H9 (cell line): ENCODE measurements at places on chromosomes 12 and 14. TPM values are rescaled to one million over a fixed set of nuclear protein-coding genes. Genes with fewer than 3 reads are reported as not detected.
A peak's percentile ranks its signal among the peaks of the same experiment; 100 is the strongest.

LLPH gene
- 29.9 and 33.4 TPM in 2 replicates for total RNA-seq

WDR89 gene
- 24.0 and 26.4 TPM in 2 replicates for total RNA-seq

MTHFD1 gene
- 203 and 209 TPM in 2 replicates for total RNA-seq

PPP2R5E gene
- 63.0 and 65.8 TPM in 2 replicates for total RNA-seq

IFNG-AS1 gene
- total RNA-seq, result not detected in 2 replicates

- H3K27me3 ChIP-seq, result no peaks in the 10 kb centered on the region
- H3K36me3 ChIP-seq, result peaks cover 11% of the 10 kb centered on the region; the same call in 2 of the 3 replicates
- no peak overlapping the region for H3K27ac ChIP-seq
- no peaks in the 10 kb centered on the region for H3K4me1 ChIP-seq
- no peak overlapping the region for H3K4me3 ChIP-seq
- DNase-seq, result no peak
These were observed 9.3 kb upstream of the ACOT6 start for GRCh38 chr14:73602994-73603393.

DNA sequence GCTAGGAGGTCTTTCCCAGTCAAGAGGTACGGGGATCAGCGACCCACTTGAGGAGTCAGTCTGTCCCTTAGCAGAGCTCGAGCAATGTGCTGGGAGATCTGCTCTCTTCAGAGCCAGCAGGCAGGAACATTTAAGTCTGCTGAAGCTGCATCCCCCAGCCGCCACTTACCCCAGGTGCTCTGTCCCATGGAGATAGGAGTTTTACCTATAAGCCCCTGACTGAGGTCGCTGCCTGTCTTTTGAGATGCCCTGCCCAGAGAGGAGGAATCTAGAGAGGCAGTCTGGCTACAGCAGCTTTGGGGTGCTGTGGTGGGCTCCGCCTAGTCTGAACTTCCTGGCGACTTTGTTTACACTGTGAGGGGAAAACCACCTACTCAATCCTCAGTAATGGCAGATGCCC, 874.9 kb upstream of the FLRT2 start:
- H3K4me3 ChIP-seq, result no peak overlapping the region
- H3K36me3 ChIP-seq, result peaks cover 6% of the 10 kb centered on the region; the same call in 1 of the 2 replicates
- DNase-seq, result no peak
- no peak overlapping the region for H3K27ac ChIP-seq

GRCh38 chr14:93234798-93235197, 27.7 kb downstream of the UBR7 start:
- no peaks in the 10 kb centered on the region for H3K36me3 ChIP-seq
- no peaks in the 10 kb centered on the region for H3K27me3 ChIP-seq

GRCh38 chr14:31059152-31059924, 33.2 kb upstream of the STRN3 start:
- no peaks in the 10 kb centered on the region for H3K27me3 ChIP-seq
- peaks cover 3% of the 10 kb centered on the region; the same call in 1 of the 2 replicates for H3K4me1 ChIP-seq
- no peak overlapping the region for H3K4me3 ChIP-seq

- no peak overlapping the region for H3K4me3 ChIP-seq
- H3K27me3 ChIP-seq, result no peaks in the 10 kb centered on the region
- no peak overlapping the region for H3K27ac ChIP-seq
- no peaks in the 10 kb centered on the region for H3K4me1 ChIP-seq
These were observed 406.9 kb upstream of the CLEC14A start for GRCh38 chr14:38662781-38663180.

DNA sequence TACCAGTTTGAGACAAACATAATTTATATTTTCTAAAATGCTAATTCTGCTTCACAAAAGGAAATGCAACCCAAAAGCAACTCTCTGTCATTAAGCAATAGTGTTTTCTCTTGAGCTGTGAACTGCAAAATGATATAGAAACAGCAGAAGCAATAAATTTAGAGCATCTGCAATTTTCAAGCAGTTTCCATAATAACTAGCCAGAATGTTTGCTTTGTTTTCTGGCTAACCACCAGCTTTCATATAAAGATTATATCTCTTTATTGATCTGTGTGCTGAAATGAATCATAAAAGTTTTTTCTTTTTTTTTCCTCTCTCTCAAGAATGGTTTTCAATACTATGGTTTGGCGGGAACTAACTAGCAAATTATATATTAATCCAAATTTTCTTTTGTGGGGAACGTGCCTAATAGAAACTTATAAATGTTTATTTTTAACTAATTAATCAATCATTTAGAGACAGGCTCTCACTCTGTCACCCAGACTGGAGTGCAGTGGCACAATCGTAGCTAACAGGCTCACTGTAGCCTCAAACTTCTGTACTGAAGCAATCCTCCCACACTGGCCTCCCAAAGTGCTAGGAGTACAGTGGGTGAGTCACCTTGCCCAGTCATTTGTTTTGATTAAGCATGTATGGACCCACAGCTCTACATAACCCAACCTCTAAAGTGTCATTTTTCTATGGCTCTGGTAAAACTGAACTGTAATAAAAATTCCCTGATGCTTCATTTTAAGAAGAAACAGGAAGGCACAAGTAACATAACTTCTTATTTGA, 830.1 kb upstream of the MGAT4C start:
- no peak overlapping the region for H3K4me3 ChIP-seq
- DNase-seq, result no peak

GRCh38 chr12:3789838-3790237, 36.9 kb upstream of the CRACR2A start:
- H3K4me3 ChIP-seq, result no peak overlapping the region
- H3K27me3 ChIP-seq, result no peaks in the 10 kb centered on the region
- peak; percentile 60 for DNase-seq
- H3K36me3 ChIP-seq, result peaks cover 5% of the 10 kb centered on the region; the same call in 1 of the 2 replicates
- H3K27ac ChIP-seq, result no peak overlapping the region
- peaks cover 8% of the 10 kb centered on the region; the same call in 1 of the 2 replicates for H3K4me1 ChIP-seq

GRCh38 chr14:92012121-92012748, 27.6 kb downstream of the TRIP11 start:
- H3K4me1 ChIP-seq, result no peaks in the 10 kb centered on the region
- peaks cover 31% of the 10 kb centered on the region for H3K36me3 ChIP-seq
- DNase-seq, result no peak
- no peak overlapping the region for H3K4me3 ChIP-seq

GRCh38 chr12:3213188-3213587, 136.0 kb downstream of the TSPAN9 start:
- DNase-seq, result no peak
- H3K36me3 ChIP-seq, result no peaks in the 10 kb centered on the region
- no peaks in the 10 kb centered on the region for H3K4me1 ChIP-seq
- no peaks in the 10 kb centered on the region for H3K27me3 ChIP-seq
- no peak overlapping the region for H3K4me3 ChIP-seq
- no peak overlapping the region for H3K27ac ChIP-seq

GRCh38 chr14:93337143-93337753, 4.4 kb upstream of the BTBD7 start:
- peaks cover 54% of the 10 kb centered on the region for H3K36me3 ChIP-seq
- H3K4me3 ChIP-seq, result no peak overlapping the region
- DNase-seq, result peak; percentile 72
- no peak overlapping the region for H3K27ac ChIP-seq
- H3K4me1 ChIP-seq, result 0 out of 2 replicates have a peak, but pooled peaks cover 2% of the 10 kb centered on the region
- no peaks in the 10 kb centered on the region for H3K27me3 ChIP-seq

DNA sequence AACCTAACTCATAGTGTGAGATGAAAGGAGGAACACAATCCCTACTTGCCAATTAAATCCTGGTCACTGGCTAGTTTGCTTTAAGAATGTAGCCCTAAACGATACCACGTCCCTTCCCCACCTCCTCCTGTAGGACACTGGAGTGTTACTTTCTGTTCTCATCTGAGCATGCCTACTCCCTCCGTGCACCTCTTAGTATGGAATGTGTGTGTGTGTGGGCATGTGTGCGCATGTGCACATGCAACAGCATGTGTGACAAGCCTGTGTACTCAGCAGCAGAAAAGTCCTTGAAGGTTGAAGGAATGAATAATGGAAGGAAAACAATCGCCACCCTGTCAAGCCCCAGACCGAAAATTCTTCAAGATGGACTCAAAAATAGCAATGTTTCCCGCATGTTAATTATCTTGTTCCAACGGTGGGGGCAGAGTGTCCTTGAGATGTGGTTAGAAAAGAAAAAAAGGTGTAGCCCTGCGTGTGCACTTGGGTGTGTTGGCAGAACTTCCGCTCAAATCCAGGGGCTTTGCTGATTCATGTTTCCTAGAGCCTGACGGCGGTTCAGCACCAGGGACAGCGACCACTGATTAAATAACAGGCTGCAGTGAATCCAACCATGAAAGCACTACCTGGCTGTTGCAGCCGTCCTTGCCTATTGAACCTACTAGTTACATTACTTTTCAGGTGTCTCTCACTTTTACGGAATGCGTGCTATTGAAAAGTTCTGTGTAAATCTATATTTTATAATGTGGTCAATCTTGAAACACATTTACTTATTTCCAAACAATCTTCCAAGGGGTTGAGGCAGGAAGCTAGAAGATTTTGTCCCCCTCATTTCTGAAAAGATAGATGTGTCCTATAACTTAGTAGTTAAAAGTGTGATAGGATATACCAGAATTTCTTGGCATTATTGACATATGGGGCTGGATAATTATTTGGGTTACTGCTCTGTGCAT, 79.8 kb downstream of the SRRM4 start:
- H3K4me3 ChIP-seq, result no peak overlapping the region
- no peaks in the 10 kb centered on the region for H3K27me3 ChIP-seq
- no peak overlapping the region for H3K27ac ChIP-seq
- peak; percentile 86 for DNase-seq

GRCh38 chr14:102516531-102517391, 7.2 kb upstream of the ANKRD9 start:
- H3K4me3 ChIP-seq, result peak overlapping the region; percentile 78
- H3K27me3 ChIP-seq, result no peaks in the 10 kb centered on the region
- H3K4me1 ChIP-seq, result no peaks in the 10 kb centered on the region
- H3K27ac ChIP-seq, result no peak overlapping the region
- DNase-seq, result peak; percentile 81

DNA sequence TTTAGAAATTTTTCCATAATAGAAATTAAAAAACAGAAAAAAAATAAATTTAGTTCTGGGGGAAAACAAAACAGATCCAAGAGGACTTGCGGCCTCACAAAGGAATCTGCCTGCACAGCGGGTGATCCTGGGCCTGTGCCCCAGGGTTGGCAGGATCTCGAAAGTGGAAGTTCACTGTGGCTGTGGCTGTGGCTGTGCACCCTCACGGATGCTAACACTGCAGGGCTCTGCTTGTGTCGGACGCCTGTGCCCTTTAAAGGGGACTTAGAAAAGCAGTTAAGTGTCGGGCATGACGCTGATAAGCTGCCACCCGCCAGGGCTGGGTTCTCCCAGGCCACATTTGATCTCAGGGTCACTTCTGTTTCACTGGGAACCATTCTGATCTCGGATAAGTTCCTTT, 209.1 kb downstream of the TTC7B start:
- no peaks in the 10 kb centered on the region for H3K36me3 ChIP-seq
- 0 out of 2 replicates have a peak, but pooled peaks cover 3% of the 10 kb centered on the region for H3K4me1 ChIP-seq

GRCh38 chr12:49889361-49890095, 14.2 kb downstream of the FAIM2 start:
- no peak for DNase-seq
- H3K4me1 ChIP-seq, result peaks cover 6% of the 10 kb centered on the region; the same call in 1 of the 2 replicates
- H3K27me3 ChIP-seq, result no peaks in the 10 kb centered on the region
- no peak overlapping the region for H3K4me3 ChIP-seq
- H3K36me3 ChIP-seq, result no peaks in the 10 kb centered on the region

- peaks cover 3% of the 10 kb centered on the region; the same call in 1 of the 2 replicates for H3K4me1 ChIP-seq
- H3K27ac ChIP-seq, result no peak overlapping the region
- no peak for DNase-seq
- H3K27me3 ChIP-seq, result no peaks in the 10 kb centered on the region
These were observed 21.4 kb upstream of the HECTD1 start for GRCh38 chr14:31229009-31229408.

DNA sequence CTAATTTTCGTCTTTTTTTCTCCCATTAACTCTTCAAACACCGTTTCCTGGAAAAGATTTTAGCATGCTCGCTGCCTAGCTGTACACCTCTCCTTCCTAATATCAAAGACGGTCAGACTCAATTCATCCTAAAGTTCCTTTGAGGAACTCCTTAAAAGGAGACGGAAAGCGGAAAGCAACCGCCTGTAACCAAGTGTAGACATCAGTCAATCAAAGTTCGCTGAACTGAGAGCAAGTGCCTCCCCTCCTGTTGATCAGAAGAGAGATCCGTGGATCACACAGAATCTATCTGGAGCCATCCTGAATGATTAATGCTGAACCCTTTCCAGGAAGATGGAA, 412 bp upstream of the TEP1 start:
- H3K4me3 ChIP-seq, result peak overlapping the region; percentile 78
- DNase-seq, result no peak
- no peaks in the 10 kb centered on the region for H3K27me3 ChIP-seq
- H3K4me1 ChIP-seq, result no peaks in the 10 kb centered on the region
- H3K36me3 ChIP-seq, result no peaks in the 10 kb centered on the region
